ENCODE measurements at places on chromosomes 11 and 22.

DNA sequence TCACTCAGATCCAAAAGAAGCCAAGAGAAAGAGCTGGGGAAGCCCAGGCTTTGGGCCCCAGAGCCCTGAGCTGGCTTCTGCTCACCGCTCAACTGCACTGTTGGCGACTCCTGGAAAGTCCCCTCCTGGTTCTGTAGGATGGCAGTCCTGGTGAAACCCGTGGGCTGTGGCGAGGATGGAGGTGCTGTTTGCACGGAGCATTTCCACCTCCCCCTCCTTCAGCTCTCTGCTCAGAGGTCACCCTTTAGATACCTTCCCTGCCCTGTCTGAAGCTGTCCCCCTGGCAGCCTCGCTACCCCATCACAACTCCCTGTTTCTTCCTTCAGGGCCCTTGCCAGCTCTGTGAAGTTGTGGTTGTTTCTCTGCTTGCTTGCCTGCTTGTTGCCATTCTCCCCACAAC lies 97.8 kb downstream of the MYO18B start:
- no peak for DNase-seq

DNA sequence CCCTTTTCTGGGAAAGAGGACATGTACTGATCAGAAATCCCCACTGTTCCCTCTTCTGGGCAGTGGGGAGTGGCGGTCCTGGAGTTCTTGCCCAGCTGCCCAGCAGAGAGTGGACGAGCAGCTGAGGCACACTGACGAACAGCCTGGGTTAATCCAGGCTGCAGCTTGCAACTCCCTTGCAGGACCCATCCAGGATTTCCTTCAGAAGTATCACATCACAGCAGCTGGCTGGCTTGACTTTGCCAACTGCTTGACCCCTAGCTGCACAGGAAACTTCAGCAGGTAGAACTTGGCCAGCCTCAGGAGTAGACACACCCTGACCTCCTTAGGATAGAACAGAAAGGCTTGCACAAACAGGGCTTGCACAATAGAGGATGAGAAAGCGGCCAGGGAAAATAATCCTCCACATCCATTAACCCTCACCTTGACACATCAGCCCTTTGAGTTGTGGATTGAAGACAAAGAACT lies 27.9 kb upstream of the FZD4 start:
- no peak for DNase-seq

GRCh38 chr11:9250139-9250582 lies 15.0 kb downstream of the DENND5A start:
- DNase-seq: no peak

DNA sequence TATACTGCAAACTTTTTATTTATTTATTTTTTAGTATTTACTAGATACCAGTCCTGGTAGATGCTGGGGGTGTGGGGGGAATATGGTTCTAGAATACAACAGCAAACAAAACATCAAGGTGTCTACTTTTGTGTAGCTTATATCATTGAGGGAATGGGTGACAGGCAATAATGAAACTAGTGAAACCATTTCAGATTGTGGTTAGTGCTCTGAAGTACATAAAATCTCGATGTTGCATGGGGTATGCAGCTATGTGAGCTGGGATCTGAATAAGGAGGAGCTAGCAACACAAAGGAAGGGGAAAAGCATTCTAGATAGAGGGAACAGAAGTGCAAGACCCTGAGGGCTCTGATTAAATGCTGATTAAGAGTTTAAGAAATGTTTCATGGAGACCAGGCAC lies 103.5 kb downstream of the WT1 start:
- DNase-seq: no peak

DNA sequence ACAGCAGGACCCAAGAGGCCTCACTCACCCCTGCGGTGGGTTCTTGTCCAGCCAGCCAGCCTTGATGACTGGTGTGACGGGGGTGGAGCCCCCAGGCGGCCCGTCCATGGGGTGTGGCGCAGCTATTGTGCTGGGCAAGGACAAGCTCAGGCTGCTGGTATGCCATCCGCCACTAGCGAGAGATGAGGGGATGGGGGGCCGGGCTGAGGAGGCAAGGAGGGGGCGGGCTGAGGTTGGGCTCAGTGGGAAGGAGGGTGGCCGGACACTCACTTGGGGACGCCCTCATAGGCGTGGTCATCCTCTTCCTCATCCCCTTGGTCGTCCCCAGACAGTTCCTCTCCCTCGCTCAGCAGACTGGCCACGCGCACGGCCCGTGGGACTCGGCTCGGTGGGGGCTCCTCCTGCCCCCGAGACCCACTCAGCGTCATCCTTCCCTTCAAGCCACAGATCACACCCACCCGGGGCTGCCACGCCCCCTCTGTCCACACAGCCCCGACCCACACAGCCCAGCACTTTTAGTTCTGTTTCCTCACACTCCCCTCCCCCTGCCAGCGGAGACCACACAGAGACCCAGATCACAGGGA lies 38.0 kb upstream of the PDE2A start:
- no peak for DNase-seq

- DNase-seq: no peak
Measured at GRCh38 chr11:117818041-117818873, 6.3 kb downstream of the FXYD2 start.

DNA sequence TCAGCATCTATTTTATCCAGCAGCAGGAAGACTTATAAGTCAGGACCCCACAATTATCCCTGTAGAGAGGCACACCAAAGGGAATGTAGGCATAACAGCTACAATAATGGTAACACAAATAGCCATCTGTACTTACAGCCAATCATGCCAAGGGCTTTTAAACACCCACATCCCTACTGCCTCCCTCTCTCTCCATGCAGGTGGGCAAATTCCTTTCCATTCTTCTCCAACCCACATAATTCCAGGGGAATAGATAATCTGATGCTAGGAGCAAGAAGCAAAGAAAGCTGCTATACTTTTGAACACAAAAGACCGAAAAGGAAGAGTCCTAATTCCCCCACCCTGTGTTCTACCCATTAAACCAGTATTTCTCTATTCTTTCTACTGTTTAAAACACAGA lies 46.7 kb downstream of the RBFOX2 start:
- no peak for DNase-seq

DNA sequence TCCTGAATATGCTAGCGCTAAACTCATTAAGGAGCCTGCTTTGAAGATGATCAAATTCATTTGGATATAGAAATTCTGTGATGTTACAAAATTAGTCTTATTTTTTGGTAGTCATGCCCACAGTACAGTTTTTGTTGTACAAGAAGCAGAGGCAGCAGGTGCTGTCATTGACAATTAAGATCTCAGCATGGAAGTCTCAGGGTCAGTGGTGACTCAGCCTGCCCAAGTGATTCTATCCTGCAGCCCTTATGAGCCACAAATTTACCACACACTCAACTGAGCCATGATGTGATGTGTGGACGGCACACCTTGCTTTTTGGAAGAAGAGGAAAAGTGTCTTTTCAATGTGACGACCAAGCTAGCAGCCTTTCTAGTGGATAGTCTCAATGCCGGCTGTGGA lies 153.6 kb upstream of the SORL1-AS1 start:
- no peak for DNase-seq
